Suprapubic skin (tissue), 4 donors: ENCODE measurements at places on chromosomes 7 and 10. TPM values are rescaled to one million over a fixed set of nuclear protein-coding genes. Genes with fewer than 3 reads are reported as not detected.

Gene TAS2R4
- total RNA-seq = 6.0 TPM

Gene C10orf105
- total RNA-seq = 0.48 TPM

Gene CACNA2D1
- 16.9 TPM for total RNA-seq

Gene RPEL1
- not detected for total RNA-seq

Gene SFRP4
- total RNA-seq = 0.34 TPM

Gene PLAC9
- total RNA-seq = 18.5 TPM

Gene NUDT13
- 4.2 TPM for total RNA-seq

Gene LRIT1
- total RNA-seq = not detected

GRCh38 chr10:35546824-35547225 is 58.3 kb upstream of the GJD4 start:
- DNase-seq = no peak

- DNase-seq = no peak
Observed at GRCh38 chr7:120841608-120842007, 16.3 kb downstream of the TSPAN12 start.

DNA sequence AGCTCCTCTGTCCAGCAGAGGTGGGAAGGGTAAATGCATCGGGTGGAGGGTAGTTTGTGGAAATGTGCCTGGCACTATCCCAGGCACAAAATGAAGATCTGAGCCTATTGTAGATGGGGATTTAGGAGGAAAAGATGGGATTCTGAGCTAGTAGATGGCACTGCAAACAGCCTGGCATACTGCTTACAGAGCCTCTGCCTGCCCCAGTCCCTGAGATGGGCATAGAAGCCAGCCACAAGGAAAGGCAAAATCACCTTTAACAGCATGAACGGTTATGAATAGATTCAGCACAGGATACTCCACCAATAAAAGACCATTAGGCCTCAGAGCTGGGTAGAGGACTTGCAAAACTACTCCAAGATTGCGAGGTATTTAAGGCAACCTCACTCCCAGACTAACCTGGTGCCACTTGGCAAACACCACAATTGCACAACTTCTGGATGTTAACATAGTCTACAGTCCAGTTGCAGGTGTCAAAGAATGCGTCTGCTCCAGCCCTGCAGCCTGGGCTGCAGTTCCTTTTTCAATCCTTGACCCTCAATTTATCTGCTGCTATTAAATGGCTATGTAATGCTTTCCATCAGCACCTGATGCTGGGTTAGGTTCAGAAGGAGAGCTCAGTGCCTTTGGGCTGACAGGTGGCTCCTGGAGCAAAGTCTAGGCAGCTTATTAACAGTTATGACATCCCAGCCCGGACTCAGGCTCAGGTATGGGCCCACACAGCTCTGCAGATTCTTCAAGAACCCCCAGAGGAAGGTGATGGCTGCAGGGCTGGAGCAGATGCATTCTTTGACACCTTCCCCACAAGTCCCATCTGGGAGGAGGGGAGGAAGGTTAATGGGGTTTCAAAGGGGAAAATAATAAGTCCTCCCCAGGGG is 34.0 kb downstream of the CDHR3 start:
- no peak for DNase-seq

- no peak for DNase-seq
Observed at GRCh38 chr10:4119107-4119506, 334.1 kb upstream of the KLF6 start.

DNA sequence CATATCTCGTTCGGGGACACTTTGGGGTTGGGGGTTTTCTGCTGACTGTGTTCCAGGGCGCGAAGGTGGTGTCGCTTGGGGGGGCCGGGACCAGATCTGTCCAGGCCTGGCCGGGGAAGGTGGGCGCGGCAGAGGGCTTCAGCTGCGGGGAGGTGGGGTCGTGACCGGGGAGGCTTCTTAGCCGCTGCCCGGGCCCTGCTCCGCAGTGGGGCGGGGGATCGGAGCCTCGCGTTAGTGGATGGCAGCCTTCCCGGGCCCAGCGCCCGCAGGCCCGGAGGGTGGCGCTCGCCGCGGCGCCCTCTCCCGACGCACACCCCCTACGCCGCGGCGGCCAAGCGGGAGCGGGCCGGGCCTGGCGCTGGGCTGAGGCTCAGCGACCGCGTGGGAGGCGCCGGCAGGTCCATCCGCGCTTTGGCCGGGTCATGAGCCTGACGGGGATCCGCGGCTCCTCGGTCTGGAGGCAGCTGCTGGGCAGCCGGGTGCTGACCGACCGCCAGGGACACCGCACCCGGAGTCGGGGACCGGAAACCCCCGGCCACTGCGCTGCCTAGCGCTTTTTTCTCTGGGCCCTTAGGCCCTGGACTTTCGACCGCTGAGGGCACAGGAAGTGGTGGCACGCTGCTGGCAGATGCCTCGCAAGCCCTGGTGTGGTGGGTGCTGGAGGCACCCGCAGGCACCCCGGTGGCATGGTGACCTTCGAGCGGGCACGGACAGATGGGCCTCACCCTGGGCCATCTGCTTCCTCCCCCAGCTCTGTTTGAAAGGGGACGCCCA is 1.2 kb downstream of the AGAP3 start:
- DNase-seq = peak; percentile 81

GRCh38 chr7:122755696-122756095 is 53.0 kb upstream of the RNF148 start:
- DNase-seq = no peak

DNA sequence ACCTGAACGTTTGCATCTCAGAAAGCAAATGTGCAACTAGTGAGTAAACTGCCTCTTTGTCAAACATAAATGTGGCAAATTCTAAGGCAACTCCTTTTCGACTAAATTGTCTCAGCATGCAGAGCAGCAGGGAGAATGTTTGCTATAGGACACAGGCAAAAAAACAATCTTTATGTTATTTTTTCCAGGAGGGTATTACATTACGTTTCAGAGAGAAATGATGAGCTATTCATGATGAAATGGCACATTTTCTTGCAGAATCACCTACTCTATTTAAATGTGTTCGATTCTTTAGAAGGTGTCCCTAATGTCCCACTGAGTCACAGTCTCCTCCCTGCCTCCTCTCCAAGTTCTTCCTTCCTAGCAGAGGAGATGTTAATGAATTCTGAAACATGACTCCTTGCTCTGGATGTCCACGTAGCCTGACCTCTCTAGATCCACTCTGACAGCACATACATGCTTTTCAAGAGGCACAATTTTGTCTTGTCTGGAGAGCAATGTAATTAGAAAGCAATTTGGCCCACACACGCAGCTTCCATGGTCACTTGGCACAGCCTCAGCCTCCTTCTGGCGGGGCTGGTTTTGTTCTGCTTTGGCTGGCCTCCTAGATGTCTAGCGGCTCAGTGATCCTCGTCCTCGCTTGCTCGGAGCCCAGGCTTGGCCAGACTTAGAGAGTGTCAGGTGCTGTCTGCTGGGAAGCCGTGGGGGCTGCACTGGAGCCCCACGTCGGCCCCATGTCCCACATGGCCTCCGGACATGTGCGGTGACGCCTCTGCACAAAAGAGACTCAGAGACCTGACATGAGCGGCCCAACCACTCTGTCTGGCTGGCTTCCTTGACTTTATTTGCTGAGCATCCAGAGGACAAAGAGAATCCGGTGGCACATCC is 125.7 kb upstream of the ZNF438 start:
- no peak for DNase-seq

- DNase-seq = no peak
Observed at GRCh38 chr7:1176891-1177373, 16.9 kb upstream of the ZFAND2A start.

DNA sequence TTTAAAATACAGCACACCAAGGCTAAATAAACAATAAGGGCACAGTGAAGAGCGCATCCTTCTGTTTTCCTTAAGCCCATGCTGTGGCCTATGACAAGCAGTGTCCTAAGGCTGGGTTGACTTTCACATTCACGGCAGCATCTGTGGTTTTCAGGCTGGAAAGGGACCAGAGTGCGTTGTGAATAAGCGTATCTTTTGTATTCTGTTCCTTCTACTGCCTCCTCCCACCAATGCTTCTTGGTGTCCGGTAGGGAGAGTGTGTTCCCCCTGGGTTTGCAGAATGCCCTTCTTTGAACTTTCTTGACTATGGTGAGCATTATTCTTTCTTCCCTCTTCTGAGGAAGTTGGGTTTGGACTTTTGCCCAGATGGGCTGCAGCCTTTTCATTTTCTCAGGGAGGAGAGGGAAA is 73.6 kb downstream of the ABCA13 start:
- DNase-seq = no peak

DNA sequence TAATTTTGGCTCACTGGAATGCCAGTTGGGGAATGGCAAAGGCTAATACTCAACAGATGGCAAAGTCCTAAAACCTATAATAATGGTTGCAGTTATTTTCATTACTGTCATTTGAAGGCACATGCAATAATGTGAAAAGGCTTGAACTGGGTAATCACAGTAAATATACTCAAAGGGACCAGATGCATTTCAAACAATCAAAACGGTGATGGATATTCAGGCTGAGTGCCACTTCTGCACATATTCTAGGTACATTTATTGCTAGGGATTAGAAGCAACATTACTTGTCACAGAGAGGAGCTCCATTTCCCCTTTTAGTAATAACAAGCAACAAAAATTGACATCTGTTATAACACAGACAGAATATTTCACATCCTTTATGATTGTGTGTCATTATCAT is 171.8 kb downstream of the NXPH1 start:
- DNase-seq = no peak

DNA sequence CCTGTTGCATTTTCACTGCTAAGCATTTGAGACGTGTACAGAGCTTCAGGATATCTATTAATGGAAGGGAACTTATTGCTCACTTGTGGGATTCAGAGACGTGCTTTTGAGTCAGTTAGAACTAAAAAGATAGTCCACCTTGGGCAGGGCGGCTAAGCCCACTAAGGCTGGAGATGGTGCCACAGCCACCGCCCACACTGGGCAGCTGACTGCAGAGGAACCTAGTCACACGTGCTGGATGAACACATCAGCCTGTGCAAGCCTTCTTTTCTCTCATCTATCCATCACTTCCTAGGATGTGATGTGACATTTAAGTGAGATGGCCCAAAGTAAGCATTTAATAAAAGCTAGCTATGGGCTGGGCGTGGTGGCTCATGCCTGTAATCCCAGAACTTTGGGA is 78.0 kb downstream of the PTPRE start:
- DNase-seq = no peak

GRCh38 chr7:3192669-3193068 is 108.4 kb upstream of the SDK1 start:
- no peak for DNase-seq

DNA sequence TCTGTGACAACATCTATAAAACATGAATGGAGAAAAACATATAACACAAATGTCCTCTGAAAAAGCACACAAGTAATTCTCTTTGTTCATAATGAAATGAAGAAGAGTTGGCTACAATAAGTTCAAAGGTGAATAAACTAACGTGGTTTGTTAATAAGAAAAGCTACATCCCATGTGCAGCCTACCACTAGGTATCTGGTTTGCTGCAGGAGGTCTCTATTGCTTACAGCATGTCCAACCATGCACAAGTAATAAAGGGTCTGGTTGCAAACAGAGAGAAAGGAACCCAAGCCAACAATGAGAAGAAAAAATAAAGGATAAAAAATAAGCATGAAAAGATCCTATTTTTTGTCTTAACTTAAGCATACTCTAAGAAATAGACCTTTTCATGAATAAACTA is 139.2 kb downstream of the CHCHD3 start:
- DNase-seq = no peak

- no peak for DNase-seq
Observed at GRCh38 chr10:69861251-69862240, 59.8 kb downstream of the COL13A1 start.

DNA sequence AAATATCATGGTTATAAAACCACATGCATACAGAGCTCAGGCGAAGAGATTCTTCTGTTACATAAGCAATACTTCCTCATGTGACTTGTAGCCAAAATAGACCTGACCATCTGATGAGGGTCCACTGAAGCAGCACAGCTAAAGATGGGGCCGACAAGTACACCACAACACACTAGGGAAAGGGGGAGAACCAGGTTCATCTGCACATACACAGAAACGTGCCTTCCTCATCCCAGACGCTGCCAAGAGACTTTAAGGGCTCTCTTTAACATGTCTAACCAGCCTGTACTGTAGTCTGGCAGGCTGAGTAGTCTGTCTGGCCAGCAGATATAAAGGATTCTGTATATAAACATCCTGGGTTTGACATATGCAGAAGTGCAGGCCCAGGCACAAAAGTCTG is 30.3 kb downstream of the ERCC6 start:
- no peak for DNase-seq

DNA sequence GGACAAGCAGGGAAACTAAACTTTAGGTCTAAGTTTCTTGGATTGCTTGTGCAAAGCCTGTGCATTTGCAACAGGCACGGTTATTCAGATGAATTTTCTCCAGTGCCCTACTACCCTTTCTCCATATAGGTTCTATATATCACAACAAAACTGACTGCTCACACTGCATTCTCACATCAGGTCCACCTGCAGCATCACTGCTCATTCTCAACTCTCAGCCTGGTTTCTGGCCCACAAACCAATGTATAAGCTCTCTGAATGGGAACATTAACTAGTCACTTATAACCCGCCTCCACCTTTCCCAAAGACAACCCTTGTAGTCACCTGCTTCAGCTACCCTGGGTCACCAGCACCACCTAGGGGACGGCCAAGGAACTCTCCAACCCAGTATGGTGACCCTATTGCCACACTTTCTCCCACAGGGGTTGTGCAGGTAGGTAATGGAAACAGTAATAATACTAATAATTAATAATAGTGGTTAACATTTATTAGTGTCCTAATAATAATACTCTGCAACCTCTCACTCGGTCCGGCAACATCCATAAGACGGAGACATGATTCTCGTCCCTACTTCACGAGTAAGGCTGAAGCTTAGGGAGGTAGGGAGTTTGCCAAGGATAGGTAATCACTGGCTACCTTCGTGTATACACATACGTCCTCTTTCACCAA is 97.3 kb downstream of the CLEC2L start:
- DNase-seq = no peak

DNA sequence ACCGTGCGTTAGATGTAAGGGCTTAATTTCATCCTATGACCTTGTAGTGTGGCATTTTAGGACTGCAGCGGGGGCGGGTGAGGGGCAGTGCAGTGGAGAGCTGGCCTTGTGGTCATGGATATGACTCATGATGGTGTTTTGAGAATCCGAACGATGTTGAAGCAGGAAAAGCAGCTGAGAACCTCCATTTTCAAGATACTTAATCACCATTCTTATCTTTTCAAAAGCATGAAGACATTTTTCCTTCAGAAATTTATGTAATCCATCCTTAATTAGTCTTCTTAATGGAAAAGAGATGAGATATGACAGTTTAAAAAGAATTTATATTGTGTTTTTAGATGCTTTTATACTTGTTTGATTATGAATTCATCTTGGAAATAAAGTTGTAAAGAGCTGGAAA is 9.6 kb downstream of the ATP5F1C start:
- DNase-seq = no peak

GRCh38 chr7:2261611-2262010 is 19.6 kb downstream of the NUDT1 start:
- DNase-seq = no peak

- DNase-seq = no peak
Observed at GRCh38 chr7:115033917-115034459, 112.1 kb downstream of the MDFIC start.

- no peak for DNase-seq
Observed at GRCh38 chr10:116833986-116834985, 15.0 kb upstream of the ENO4 start.

DNA sequence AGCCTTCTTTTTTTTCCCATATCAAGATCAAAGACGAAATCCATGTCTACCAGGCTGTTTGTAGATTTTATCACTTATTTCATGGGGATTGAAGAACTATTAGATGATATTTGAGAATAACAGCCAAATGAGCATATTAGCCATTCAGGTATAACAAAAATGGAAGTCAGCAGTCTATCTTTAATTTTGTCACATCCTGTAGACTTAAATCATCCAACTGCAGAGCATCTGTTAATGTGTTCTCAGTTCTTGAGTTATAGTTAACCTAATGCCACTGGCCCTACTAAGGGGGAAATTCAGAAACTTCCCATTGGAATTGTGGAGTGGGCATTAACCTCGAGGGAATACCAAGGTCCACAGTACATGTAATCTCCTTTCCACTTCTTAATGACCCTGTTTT is 380.1 kb downstream of the CNTNAP2 start:
- no peak for DNase-seq
